ENCODE measurements at places on chromosomes 1 and 21. TPM values are rescaled to one million over a fixed set of nuclear protein-coding genes. Genes with fewer than 3 reads are reported as not detected.

- DNase-seq: no peak
Measured at GRCh38 chr1:99784809-99785255, 18.4 kb upstream of the FRRS1 start.

DNA sequence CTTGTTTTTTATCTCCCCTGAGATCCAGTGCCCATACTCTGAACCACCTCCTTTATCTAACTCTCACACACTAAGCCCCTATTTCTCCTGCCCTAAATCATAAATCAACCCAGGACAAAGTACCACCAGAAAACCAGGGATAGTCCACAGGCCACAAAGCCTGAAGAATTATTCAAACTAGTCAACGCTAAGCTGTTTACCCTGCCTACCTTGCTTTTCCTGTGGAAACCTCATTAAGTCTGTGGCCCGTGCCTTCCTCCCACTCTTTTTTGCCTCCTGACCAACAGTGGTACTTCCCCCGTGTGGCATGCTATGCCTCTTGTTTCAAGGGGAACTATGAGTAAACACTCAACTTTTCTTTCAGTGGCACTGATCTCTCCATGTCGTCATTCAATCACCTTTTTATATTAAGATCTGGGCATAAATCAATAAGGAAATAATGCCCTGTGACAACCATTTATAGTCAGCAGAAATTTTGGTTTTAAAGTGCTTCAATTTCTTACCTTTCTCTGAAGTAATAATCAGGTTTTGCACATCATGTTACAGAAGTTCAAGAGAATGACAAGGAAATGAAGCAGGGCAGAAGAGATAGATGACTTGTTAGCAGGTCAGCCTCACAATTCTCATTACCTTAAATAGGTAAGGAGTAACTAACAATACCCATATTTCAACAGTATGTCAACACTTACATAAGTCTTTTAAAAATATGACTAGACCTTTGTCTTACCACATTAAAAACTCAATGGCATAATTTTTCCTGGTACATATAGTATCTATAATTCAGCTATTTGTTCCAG is 32.1 kb downstream of the EYA3 start:
- no peak for DNase-seq

The LENEP gene
- total RNA-seq: 1.2 TPM

GRCh38 chr1:56424744-56425493 is 154.4 kb downstream of the PLPP3 start:
- peak; percentile 42 for DNase-seq

DNA sequence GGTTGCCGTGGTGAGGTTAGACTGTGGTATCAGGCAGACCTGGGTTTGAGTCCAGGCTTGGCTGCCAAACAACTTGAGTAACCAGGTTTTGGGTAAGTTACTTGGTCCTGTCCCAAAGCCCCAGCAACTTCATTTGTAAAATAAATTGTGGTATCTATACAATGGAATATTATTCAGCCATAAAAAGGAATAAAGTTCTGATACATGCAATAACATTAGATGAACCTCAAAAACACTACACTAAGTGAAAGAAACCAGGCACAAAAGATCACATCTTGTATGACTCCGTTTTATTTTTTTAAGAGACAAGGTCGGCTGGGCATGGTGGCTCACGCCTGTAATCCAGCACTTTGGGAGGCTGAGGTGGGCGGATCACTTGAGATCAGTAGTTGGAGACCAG is 16.4 kb upstream of the MIXL1 start:
- DNase-seq: no peak

The AMY2B gene
- 0.95 TPM for total RNA-seq

DNA sequence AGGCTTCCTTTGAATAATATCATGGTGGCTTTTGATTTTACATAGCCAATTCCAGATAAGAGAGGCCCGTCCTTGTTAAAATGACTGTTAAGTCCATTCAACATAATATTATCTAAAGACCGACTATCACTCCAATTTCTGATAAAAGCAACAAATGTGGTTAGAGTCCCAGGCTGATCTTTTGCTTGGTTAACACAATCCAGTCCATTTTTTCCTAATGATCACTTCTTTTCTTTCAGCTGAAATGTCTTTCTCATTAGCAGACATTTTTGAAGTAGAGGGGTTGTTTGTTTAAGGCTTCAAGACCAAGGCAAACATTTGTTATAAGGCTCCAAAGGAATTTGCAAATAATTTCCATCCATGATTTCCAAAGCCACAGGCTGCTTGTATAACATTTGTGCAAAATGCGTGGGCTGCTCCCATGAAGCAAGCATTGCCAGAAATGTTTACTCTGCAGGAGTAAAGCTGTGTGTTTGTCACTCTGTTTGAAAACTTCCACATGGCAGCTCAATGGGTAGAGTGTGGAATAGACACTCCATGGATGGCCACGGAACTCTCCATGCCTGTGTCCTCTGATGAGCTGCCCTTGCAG is 111.5 kb downstream of the PSMG1 start:
- no peak for DNase-seq

GRCh38 chr1:171446386-171446785 is 38.9 kb upstream of the PRRC2C start:
- no peak for DNase-seq

- no peak for DNase-seq
Measured at GRCh38 chr1:113983826-113984225, 4.6 kb downstream of the OLFML3 start.

The EXTL1 gene
- 0.13 TPM for total RNA-seq

The TCHHL1 gene
- not detected for total RNA-seq

DNA sequence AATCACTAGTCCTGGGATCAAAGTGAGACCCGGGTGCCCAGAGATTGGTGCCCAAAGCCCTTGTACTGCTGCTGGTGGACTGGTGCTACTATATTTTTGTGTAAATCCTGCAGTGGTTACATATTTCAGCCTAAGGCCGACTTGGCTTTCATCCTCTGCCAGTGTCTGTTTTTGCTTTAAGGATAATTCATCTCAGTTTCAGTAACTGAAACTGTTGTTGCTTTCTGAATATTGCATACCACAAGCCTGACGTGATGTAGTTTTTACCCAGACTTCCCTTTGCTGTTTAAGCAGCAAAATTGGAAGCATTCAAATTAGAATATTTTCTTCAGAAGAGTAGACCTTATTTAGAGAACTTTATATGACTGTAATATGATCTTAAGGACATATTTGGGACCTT is 341.8 kb downstream of the RYR2 start:
- DNase-seq: no peak

DNA sequence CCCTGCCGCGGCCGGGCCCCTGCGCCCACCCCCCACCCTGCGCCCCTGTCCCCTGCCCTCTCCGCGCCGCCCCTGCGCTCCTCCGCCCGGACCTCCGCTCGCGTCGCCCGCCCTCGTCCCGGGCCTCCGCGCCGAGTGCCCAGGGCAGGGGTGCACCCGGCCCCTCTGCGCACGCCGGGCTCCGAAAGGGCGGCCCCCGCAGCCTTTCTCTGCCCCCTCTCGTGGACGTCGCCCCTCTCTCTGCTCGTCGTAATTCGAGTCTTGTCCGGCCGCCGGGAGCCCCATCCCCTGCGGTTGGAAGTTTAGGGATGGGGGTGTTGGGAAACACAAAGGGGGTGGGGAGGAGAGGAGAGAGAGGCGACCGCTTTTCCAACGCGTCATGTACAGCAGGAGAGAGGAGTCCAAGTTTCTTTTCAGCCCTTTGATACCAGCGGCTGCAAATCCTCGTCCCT is 407 bp downstream of the GALNT2 start:
- DNase-seq: no peak

The HJV gene
- total RNA-seq: not detected

The CASQ1 gene
- total RNA-seq: not detected

DNA sequence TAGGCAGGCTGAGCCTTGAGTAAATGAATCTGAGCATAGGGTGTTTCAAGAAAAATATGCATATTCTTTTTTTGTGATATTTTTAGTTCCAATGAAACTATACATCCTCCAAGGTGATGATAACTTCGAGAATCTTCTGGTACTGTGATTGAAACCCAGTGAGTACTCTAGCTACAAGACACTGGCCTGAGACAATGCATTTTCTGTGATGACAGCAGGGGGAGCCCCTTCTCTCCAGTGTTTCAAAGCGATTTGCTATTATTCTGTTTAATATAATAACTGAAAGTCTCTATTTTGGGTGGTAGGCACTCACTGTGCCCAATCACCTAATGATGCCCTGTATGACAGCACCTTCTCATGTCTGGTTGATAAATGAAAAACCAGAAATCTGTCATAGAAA is 12.1 kb downstream of the IRF2BP2 start:
- DNase-seq: no peak

The RPRD2 gene
- total RNA-seq: 36.2 TPM

The RUNX3 gene
- not detected for total RNA-seq

- DNase-seq: no peak
Measured at GRCh38 chr1:228213917-228214808, 6.3 kb downstream of the OBSCN start.

DNA sequence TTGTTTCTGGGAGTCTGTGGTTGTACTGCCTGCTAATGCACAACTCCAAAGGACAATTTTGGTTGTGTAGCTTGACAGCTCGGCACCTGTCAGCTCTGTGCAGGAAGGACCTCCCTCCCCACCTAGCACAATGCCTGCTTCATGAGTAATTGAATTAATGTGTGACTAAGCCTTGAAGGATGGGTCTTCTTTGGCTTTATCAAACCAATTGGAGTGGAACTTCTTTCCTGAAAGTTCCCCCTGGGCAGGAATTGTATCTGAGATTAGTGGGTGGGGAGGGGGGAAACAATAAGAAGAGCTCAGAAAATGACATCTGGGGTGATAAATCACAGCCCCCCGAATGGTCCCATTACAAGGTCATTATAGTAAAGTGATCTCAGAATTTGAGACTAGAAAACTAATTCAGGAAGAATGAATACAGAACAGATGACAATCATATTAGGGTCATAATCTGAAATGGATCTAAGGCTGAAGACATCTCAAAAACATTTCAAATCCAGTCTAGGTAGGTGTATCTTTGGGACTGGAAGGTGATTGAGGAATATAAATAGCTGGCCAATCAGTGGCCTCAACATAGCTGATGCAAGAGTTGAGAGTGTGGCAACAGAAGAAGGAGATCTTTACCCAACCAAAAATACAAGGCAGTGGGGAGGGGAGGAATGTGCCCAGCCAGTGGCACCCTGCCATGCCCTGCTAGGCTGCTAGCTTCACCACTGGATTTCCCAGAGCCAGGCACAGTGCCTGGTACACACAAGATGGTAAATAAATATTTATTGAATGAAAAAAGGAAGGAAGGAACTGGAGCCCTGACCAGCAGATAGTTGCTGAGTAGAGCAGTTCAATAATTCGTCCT is 10.1 kb upstream of the SESN2 start:
- peak; percentile 87 for DNase-seq

GRCh38 chr1:24735509-24736375 is 9.5 kb upstream of the CLIC4 start:
- DNase-seq: no peak

GRCh38 chr1:100806601-100807000 is 87.1 kb downstream of the VCAM1 start:
- DNase-seq: no peak
